ENCODE measurements at places on chromosomes 2 and 18.
A peak's percentile ranks its signal among the peaks of the same experiment; 100 is the strongest.

DNA sequence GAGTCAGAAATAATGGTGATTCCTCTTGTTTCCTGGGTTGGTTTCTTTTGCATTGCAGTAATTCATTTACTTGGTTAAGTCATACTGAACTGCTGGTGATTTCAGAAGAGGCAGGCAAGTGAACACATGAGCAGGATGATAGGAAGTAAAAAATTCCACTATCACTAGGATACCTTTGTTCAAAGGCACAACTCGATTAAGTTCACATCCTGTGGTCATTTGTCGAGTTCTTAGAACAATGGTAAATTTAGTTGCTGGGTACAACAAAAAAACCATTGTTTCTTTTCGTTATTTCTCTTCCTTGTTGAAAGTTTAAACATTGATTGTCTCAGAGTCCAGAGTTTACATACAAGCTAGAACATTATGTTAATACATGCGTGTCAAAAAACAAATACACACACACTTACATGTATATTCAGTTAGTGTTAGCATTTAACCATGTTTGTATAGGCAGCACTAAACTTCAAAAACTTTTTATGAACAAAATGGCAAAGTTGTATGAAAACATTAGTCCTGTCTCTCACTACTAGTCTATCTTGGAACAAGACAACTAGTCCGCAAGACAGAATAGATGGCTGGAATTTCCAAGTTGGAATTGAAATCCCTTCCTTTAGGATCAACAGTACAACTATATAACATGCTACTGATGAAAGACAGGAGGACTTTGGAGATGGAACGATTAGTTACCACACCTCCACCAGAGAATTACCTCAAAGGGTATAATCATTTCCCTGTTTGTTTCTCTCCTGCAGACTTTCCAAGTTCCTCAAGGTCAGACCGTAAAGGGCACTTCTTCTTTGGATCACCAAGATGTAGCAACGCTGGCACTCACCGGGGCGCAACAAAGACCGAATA lies 26.2 kb downstream of the STK39 start:
- no peak for DNase-seq

DNA sequence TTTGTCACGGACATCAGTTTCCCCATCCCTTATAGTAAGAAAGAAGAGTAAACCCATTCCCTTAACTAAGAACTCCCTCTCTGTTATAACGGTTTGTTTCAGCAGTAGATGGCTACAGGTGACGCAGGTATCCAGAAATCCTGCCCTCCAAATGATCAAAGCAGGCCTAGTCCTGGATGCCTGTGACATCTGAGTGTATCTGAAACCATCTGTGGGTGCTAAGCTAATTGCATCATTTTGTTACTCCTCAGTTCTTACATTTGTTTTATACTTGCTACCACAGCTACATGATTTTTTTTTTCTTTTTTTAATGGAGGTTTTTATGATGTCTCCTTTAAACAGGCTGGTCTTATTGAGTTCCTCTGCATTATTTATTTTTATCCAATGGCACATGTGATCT lies 55.1 kb downstream of the AAK1 start:
- no peak for DNase-seq

GRCh38 chr2:131035112-131035825 lies 58.0 kb downstream of the FAM168B start:
- no peak for DNase-seq

- no peak for DNase-seq
Observed at GRCh38 chr2:132896073-132896472, 226.1 kb upstream of the LYPD1 start.

DNA sequence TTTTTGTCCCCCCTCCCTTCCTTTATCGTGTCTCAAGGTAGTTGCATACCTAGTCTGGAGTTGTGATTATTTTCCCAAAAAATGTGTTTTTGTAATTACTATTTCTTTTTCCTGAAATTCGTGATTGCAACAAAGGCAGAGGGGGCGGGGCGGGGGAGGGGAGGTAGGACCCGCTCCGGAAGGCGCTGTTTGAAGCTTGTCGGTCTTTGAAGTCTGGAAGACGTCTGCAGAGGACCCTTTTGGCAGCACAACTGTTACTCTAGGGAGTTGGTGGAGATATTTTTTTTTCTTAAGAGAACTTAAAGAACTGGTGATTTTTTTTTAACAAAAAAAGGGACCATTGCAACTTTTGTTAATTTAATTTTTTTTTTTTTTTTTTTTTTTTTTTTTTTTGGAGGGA lies 2.1 kb downstream of the SOX11 start:
- DNase-seq: no peak

DNA sequence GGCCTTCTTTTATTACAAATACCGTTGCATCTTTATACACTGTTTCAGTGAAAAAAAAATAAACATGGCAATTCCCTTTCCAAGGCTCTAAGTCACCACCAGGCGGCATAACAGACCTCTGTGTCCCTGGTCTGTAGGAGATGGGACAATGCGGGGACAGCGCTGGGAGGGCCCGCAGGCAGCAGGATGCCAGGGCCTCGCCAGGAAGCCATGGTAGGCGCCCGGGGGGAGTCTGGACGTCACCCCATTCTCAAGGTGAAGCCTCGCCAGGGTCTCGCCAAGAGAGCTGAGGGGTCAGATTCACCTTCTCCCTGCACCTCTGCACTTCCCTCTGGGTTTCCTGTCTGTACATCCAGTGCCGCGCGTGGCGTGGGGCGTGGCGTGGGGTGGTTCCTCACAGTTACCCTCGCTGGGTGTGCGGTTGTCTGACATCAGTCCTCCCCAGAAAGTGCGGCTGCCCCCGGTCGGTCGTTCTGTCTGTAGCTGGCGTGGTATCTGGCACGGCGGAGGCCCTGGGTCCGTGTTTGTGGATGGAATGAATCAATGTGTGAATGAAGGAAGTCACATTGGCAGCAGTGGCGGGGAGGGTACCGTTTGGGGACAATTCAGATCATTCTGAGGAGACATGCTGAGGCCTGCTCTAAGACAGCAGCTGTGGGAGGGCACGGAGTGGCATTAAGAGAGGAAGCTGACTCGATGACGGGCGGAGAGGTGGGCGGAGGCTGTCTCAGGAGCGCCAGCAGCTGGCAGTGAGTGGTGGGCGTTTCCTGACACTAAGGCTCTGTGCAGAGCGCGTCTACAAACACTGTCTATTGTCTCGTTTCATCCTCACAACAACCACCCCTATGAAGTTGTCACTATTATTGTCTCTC lies 46.0 kb downstream of the LRRFIP1 start:
- peak; percentile 77 for DNase-seq

GRCh38 chr18:66560094-66560493 lies 43.8 kb downstream of the CDH19 start:
- DNase-seq: no peak

DNA sequence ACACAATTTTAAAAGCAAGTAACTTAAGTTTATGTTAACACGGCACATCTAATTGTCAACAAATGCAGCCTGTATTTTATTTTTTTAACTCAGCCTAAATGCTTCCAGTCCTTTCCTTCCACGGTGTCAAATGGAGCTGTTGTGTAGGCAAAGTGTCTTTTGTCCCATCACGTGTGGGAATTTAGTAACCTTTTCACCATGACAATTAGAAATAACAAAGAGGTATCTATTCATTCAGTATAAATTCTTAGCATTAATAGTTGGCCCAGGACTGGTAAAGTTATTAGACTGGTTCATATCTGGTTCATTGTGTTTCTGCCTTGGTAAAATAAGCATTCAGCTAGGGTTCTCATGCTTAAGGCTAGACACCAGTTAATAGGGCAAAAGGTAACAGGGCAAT lies 47.9 kb downstream of the FRZB start:
- no peak for DNase-seq

GRCh38 chr2:201900362-201900761 lies 94.0 kb downstream of the CDK15 start:
- DNase-seq: no peak

DNA sequence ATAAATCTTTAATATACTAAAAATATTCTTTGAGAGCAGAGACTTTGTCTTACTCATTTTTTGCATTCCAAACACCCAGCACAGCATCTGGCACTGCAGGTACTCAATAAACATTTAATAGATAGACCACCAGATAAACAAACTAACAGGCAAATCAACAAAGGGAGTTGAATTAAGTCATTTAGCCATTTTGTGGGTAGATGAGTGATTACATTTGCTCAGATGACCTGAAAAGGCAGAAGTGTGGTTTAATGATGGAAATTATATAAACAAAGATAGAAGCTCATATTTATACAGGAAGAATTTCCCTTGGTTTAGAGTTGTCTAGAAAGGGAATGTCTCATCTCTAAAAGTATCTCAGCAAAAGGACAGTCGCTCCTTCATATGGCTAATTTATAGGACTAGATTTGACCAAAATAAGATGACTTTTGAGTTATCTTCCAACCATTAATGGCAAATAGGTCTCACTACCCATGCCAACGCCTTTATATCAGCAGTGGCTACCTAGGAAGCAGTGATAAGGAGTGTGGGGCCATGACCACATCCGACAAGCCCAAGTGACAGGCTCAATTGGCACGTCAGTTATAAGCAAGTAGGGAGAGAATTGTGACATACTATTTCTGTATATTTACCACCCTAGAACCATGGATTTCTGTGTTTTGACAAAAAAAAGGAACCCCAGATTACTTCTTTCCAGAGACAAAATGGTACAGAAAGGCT lies 173.5 kb downstream of the ATAD2B start:
- DNase-seq: no peak

- no peak for DNase-seq
Observed at GRCh38 chr2:138712212-138712979, 67.8 kb downstream of the NXPH2 start.

DNA sequence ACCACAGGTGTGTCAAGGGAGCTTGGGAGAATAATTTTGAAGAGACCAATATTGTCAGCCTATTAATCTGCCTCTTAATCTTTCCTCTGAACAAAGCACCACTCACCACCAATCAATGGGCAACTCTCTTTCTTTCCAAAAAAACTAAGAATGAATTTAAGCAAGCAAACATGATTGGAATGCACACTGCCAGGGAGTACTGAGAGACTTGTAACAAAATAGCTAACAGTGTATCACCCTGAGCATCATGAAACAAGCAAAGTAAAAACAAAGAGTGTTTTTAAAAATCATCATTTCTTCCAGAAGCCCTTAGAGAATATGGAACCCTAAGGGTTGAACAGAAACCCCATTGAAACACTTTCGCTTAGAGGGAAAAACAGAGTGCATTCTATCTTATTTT lies 299.7 kb downstream of the DSEL start:
- no peak for DNase-seq

DNA sequence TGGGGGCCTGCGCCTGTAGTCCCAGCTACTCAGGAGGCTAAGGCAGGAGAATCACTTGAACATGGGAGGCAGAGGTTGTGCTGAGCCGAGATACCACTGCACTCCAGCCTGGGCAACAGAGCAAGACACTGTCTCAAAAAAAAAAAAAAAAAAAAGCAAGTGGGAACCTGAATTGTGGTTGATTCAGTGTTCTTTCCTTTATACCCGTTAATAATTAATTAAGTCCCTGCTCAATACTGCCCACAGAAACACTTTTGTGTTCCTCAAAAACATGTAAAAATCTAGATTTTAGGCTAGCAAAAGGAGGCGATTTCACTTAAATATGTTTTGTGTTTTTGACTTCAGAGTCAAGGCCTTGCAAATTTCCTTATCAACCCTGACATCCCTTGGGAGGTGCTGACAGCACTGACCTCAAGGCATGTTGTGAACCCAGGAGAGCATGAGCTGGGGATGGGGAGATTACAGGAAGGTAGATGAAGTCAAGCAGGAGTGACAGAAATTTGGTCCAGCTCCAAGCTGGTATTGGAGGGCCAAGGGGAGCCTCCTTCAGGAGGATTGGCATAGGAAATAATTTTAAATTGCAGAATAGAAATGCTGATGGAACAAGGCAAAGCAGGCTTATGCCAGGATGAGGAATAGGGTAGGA lies 89.0 kb upstream of the PNPT1 start:
- no peak for DNase-seq

GRCh38 chr2:63698786-63699548 lies 110.2 kb downstream of the MDH1 start:
- DNase-seq: no peak

GRCh38 chr2:133265432-133265949 lies 302.8 kb downstream of the NCKAP5 start:
- no peak for DNase-seq

DNA sequence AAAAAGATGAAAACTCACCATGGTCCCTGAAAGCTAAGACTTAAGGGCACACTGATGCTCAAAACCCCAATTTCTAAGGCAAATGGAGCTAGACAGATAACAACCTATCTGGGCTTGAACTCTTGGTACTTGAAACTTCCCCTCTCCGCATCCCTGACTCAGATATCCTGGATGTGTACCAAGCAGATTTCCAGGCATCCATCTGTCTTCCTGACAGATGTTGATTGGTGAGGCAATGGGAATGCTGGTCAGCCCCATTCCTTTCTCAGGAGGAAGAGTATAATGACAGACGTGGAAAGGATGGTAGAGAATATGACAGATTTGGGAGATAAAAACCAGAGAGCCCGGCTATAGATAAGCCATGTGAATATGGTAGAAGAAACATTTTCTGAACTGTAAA lies 69.2 kb downstream of the ADD2 start:
- no peak for DNase-seq

DNA sequence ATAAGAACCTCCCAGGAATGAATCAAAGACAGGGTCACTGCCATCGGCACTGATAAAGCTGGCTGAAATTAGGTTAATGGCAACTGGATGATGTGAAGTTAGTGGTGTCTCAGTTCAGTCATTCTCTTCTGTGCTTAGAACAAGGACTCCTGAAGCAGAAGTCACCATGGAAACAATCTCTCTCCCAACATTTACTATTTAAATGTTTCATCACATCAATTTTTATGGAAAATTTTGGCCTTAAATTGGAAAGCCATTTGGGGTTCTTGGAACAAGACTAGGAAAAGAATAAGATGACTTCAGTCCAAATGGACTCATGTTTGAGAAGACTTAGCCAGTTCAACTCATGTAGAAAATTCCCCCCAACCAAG lies 15.5 kb upstream of the ARL5A start:
- DNase-seq: no peak

DNA sequence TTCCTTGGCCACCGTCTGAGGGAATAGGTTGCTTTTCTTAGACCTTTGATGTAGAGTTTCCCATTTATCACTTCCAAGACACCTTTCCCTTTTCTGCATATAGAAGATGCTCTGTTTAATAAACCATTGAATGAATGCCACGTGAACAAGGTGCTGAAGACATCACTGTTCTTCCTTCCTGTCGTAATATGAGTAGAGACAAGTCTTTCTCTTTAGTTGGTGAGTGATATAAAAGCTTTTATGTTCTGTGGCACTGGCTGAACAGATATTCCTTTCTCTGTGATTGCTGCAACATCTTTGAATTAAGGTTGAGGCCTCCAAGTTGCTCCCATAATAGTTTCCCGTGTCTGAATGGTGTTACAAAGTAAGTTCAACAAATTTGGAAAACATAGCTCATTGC lies 38.7 kb downstream of the TTC39C start:
- DNase-seq: no peak

- DNase-seq: no peak
Observed at GRCh38 chr2:111705239-111705638, 178.8 kb downstream of the ANAPC1 start.

- DNase-seq: no peak
Observed at GRCh38 chr18:52536039-52536438, 196.0 kb downstream of the DCC start.

DNA sequence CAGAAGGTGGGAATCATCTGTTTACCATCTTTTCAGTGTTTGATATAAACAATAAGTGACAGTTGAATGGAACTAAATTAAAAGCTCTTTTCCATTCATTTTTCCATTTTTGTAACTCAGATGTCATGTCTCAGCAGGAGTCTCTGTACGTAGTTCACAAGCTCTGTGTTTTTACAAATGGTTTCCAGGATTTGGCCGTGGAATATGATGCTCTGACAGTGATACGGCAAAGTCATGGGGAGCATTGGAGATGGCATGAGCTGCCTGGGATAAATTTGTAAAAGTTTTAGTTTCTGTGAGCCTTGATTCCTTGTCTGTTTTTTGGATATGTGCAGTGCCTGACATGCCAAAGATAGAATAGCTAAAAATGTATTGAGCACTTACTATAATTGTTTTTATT lies 168.1 kb upstream of the SESTD1 start:
- DNase-seq: no peak
